ENCODE measurements at places on chromosomes 12 and 14.

DNA sequence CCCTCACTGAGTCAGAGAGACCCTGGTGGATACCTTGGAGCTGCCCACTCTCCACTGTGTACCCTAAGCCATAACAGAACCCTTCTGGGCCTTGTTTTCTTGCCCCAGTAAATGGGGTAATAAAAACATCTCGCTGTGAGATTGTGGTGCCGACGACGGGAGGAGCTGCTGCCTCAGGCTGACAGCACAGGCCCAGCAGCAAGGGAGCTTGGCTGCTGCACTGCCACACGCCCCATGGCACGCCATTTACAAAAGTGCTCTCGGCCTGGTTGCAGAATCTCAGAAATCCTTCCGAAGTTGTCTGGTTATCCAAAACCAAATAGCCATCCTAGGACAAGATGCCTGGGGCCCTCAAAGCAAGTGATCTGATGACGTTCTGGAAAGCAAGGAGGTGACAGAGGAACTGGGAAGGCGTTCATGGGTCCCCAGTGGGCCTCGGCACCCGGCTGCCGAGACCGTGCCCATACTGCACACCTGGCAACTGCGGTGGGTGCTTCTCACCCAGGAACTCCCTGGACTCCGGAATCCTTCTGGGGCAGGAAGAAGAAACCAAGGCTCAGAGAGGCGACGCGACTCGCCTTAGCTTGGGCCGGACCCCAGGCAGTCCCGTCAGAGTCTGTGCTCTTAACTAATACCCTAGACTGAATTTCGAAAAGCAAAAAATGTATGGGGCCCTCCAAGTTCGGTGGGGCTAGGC is 26.7 kb downstream of the CHGA start:
- DNase-seq, result no peak

GRCh38 chr12:100993916-100994450 is 199.4 kb downstream of the ANO4 start:
- no peak for DNase-seq

- no peak for DNase-seq
Measured at GRCh38 chr12:113381220-113381619, 22.5 kb downstream of the SDS start.

DNA sequence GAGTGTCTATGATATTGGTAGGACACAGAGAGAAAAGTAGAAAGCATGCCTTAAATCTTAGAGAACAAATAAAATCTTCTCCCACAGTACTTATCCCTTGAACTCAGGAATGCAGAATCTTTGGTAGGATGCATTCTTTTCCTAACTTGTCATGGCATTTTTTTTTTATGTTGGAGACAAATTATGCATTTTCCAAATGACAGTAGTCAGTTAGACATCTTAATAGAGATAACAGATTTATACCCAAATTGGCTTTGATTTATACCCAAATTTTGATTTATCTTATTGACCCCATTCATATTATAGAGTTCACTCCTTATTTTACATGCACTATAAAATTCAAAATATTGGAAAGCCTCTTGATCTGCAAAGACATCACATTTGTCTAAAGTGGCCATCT is 132.9 kb downstream of the CNTN1 start:
- no peak for DNase-seq

DNA sequence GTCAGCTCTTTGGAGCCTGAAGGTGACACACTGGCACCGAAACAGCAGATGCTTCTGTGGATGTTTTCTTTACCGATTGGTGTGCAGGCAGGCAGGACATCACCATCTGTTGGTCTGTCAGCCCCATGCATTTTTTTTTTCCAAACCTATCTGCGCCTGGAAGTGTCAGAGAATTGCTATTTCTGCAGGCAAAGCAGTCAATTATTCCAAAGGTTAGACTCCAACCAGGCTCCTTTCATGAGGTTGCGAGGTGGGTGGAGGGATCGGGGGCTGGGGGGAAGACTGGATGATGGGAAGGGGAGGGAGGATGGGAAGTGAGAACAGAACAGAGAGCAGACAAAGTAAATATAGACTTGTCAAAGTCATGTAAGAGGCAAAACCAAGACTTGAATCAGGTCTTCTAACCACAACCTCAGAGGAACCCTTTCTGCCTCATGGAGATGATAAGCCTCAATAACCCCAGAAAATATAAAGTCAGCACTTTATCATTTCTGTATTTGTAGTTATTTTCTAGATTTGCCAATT is 117.7 kb downstream of the OTOGL start:
- no peak for DNase-seq

- DNase-seq, result no peak
Measured at GRCh38 chr12:121318121-121318520, 21.6 kb upstream of the CAMKK2 start.

GRCh38 chr12:110744151-110744571 is 1.5 kb upstream of the PPP1CC start:
- no peak for DNase-seq

DNA sequence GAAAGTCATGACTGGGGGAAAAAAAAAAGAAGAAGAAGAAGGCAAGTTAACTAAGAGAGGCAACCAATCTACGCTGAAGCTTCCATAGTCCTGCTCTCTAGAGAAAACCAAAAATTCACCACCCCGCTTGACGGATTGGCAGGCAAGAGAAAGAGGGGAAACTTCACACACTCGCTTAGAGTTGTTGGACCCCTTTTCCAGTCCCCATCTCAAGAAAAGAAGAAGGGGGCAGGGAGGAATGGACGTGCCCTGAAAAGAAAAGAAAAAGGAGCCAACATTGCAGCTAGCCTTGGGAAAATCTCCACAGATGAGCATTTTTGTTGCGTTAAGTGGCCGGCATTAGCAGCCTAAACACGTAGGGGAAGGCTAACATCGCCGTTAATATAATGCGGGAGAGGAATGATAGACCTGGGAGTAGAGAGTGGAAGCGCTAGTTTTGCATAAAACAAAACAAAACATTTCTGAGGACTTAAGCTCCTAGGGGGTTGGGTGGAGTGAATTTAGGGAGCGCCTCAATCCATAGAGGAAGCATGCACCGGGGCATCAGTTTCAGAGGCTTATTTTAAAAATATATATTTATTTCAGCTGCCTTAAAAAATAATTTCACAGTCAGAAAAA is 11.3 kb upstream of the FOXG1 start:
- no peak for DNase-seq

DNA sequence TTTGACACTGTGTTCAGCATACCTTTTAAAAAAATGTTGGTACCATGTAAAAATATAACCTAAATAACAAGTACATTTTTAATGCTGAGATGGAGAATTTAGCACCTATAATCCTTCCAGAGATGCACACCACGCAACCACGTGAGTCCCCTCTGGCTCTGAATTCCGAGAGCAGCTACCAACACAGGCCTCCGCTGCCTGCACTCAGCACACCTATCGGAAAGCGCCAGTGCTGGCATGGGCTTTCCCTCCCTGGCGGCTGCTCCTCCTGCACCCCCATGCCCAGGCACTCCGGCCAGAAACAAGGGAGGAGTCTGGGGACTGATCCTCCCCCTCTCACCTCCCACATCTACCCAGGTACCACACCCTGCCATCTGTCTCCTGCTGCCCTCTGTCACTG is 47.0 kb downstream of the ITPK1 start:
- DNase-seq, result no peak

DNA sequence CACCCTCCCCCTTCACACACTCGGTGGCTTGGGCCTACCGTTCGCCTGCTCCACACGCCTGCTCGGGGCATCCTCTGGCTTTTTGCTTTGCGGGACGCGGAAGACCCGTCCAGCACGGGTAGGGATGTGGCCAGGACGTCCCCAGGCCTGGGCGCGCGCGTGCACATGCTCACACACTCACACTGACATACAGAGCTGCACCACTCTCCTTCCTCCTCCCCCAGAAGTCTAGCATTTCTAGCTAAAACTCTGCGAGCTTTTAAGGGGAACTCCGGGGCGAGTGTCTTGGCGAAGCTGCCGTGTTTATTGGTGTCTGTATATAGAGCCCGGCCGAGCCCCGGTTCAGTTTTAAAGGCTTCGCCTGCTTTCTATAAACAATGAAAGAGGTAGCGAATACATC is 5.0 kb downstream of the TBX5 start:
- no peak for DNase-seq

GRCh38 chr14:27040552-27040951 is 442.7 kb upstream of the NOVA1 start:
- DNase-seq, result no peak

DNA sequence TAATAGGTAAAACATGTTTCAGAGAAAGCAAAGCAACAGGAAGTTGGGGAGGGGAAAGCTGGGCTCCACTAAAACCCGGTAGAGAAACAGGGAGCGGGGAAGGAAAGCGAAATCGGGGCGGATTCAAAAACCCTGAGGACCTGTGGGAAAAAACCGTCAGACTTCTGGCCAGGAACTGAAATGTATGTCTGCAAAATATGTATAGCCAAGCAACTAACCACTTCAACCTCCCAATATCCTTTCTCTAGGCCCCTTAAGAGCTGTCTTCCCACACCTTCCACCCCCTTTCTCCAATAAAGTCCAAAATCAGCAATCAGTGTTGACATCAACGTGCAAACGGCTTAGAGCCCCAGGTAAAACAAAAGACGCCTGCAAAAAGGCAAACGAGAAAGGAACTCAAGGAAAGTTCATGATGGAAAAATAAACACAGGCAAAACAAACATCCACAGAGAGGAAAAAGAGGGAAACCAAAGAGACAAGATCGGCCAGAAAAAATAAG is 32.8 kb downstream of the SIX1 start:
- no peak for DNase-seq

DNA sequence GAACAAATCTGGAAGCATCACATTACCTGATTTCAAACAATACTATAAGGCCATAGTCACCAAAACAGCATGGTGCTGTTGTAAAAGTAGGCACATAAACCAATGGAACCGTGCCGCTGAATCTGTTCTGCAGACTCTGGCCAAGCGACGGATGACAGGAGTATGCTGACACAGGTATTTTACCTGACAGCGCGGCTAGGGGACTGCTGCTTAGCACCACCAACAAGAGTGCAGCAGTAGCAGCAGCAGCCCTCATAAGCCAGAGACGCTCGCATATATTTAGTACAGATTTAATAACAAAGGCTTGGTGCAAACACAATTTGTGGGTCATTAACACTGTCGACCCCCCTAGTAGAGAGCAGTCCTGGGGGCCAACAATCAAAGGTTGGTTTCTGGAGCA is 677.6 kb upstream of the LMO3 start:
- no peak for DNase-seq

GRCh38 chr12:44248436-44248835 is 412.6 kb downstream of the TMEM117 start:
- DNase-seq, result no peak

GRCh38 chr14:90678420-90678819 is 137.8 kb downstream of the TTC7B start:
- no peak for DNase-seq

- DNase-seq, result no peak
Measured at GRCh38 chr14:70666361-70666686, 24.6 kb downstream of the TTC9 start.

DNA sequence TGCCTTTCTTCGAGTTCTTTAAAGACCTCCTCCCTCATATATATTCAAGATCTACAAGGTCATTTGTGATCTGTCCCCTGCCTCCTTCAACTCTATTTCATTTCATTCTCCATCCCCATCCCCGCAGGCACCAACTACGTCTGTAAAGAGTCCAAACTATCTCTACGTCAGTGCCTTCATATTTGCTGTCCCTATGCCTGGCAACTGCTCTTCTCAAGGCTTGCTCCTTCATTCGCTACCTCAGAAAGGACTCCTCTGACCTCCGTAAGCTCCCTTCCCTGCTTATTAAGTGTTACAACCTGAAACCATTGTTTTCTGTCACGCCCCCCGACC is 650 bp downstream of the LLPH start:
- DNase-seq, result no peak

DNA sequence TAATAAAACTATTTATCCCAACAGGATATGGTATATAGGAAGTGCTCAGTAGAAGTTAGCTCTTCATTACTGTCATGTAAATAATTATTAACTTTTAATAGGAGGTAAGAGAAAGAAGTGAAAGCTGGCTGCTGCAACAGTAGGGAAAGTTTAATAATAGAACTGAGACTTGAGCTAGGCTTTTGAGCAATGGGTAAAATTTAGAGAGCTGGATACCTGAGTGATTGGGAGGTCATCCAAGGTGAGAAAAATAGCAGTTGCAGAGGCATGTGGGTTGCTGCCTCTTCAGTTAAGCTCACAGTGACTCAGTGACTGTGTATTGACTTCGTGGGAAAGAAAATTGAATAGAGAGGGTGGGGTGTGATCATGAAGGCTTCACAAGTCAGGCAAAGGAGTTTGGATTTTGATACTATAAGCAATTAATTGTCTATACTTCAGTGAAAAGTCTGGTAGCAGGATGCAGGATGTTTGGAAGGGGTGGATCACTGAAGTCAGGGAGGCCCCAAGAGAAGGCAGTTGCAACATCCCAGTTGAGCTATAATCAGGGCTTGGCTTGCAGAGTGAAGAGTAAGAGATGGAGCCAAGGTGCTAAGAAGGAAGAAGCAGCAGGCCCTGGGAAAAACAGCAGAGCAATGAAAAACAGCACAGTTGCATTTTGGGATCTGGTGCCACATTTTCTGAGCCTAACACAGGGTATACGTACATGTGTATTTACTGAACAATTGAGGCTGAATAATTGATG is 172.0 kb upstream of the FRMD6 start:
- no peak for DNase-seq

DNA sequence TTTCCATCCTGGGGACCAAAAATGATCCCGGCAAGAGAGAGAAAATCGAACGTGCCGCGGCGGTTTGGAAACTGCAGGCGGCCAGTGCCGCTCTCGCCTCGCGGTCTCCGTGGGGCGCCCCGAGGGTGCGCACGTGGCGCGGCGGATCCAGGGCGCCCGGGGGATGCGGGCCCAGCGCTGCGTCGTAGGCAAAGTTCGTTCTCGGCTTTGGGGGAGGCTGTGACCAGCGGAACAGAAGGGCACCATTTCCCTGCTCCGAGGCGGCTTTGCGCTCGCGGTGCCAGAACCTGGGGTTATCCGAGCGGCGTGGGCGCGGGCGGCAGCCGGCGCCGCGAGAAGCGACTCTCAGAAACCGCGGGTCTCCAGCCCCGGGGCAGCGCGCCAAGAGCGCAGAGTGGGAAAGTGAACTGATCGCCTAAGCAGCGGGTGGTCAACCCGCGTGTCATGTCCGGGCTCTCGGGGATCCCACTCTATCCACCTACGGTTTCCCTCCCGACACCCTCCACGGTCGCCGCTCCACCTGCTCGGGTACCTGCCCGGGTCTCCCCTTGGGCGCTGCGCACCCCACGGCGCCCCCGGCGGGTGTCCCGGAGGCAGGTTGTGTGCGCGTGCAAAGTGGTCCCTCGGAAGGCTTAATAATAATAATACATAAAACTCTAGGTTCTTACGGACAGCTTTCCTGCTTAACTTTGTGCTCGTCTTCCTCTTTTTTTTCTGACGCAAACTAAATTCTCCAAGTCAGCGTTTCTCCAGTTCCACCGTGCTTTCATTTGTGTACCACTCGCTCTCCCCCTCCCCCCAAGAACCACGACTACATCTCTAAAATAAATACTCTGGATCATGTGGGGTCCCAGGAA is 1.2 kb downstream of the ESRRB start:
- no peak for DNase-seq

DNA sequence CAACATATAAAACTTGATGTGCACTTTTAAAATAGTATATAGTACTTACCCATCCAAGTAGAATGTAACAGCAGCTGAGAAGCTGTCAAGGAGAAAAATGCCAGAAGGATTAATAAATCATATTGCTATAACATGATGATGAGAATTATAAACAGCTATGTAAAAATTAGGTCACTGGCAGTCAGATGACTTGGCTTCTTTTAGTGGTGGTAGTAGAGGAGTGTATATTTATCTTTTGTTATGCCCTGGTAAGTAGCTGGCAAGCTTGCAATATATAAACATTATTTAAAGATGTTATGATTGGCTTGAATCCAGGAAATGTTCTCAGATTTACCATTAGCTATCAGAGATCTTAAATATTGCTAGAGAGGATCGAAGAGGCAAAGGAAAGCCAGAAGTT is 471.0 kb upstream of the MGAT4C start:
- DNase-seq, result no peak

Data from right renal pelvis (tissue), 4 donors.